ENCODE measurements at places on chromosomes 4 and X. TPM values are rescaled to one million over a fixed set of nuclear protein-coding genes. Genes with fewer than 3 reads are reported as not detected.

- peaks cover 17% of the 10 kb centered on the region for H3K4me1 ChIP-seq
- no peak for DNase-seq
Observed at GRCh38 chr4:70614184-70614555, 14.4 kb upstream of the ENAM start.

DNA sequence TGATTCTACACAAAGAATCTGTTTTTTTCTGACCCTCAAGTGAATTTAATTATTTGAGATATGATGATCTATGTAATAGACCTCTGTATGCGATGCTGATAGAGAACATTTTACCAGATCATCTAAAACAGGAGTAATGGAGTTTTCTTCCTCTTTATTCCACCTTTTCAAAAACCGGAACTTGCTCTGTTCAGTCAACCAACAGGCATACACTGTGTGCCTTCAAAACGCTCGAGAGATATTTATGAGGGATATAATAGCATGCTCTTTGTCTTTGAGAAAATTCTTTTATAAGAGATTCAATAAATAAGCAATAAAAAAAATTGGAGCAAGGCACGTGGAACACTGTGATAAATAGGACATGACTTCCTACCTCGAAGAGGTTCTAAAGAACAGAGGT, 2.0 kb downstream of the NYX start:
- no peaks in the 10 kb centered on the region for H3K36me3 ChIP-seq
- H3K27me3 ChIP-seq = no peaks in the 10 kb centered on the region
- peak overlapping the region; percentile 4 for H3K4me3 ChIP-seq
- no peak overlapping the region for H3K27ac ChIP-seq

DNA sequence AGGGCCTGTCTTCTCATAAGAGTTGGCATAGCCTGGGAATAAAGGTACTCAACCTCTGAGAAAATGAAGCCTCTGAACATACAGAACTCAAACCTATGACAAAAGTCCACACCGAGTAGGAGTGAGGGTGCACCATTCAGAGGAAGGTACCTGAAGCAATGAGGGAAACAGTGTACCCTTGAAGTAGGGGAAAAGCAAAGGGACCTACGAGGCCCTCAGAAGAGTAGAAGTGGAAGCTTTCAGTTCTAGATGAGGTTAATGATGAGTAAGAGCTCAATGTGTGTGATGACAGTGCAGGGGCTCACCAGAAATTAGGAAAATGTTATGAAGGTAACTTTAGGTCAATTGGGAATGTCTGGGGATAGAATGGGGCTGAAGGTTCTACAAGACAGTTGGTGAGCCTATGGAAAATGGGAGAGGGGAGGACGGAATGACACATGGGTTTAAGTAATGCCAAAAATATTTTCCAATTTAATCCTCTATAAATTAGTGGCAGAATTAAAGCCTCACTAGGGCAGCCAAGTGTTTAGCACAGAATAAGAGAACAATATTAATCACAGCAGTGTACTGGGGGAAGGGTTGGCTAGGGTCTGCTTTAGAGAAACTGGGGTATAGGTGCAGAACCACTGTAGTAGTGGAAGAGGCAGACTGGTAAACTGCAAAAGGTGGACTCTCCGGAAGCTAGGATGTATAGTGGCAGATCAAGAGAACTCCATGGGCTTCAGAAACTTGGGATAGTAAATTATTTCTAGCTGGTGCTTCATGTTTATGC, 39.8 kb downstream of the RAB33A start:
- no peak overlapping the region for H3K27ac ChIP-seq
- DNase-seq = no peak
- no peak overlapping the region for H3K4me3 ChIP-seq
- no peaks in the 10 kb centered on the region for H3K4me1 ChIP-seq
- H3K27me3 ChIP-seq = no peaks in the 10 kb centered on the region

GRCh38 chr4:173293663-173294062, 40.5 kb downstream of the HMGB2 start:
- H3K36me3 ChIP-seq = peaks cover 4% of the 10 kb centered on the region
- H3K4me1 ChIP-seq = no peaks in the 10 kb centered on the region
- no peak overlapping the region for H3K4me3 ChIP-seq
- no peak for DNase-seq

GRCh38 chrX:103685396-103685795, 1.1 kb downstream of the MORF4L2 start:
- no peaks in the 10 kb centered on the region for H3K27me3 ChIP-seq
- H3K4me3 ChIP-seq = peak overlapping the region; percentile 82
- peaks cover 4% of the 10 kb centered on the region for H3K4me1 ChIP-seq

DNA sequence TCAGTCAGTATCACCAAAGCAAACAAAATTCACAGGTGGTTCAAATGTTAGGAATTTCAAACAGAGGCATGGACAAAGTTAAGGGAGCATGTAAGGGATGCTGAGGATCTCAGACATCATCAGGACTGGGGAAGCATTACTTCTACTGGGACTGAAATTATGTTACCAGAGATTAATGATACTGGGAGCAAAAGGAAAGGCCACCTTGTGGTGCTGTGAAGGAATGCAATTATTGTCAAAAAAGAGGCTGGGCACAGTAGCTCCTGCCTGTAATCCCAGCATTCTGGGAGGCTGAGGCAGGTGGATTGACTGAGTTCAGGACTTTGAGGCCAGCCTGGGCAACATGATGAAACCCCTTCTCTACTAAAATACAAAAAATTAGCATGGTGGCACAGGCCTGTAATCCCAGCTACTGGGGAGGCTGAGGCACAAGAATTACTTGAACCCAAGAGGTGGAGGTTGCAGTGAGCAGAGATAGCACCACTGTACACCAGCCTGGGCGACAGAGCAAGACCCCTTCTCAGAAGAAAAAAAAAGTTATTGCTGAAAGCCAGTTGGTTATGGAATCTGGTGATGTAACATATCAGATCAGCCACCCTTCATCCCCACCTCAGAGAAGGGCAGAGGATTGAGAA, 954.3 kb downstream of the PCDH7 start:
- no peak overlapping the region for H3K27ac ChIP-seq
- no peak for DNase-seq
- H3K27me3 ChIP-seq = no peaks in the 10 kb centered on the region
- H3K4me1 ChIP-seq = no peaks in the 10 kb centered on the region
- no peaks in the 10 kb centered on the region for H3K36me3 ChIP-seq

- no peak overlapping the region for H3K27ac ChIP-seq
- no peaks in the 10 kb centered on the region for H3K4me1 ChIP-seq
- H3K4me3 ChIP-seq = no peak overlapping the region
Observed at GRCh38 chr4:91758487-91758886, 545.3 kb upstream of the GRID2 start.

DNA sequence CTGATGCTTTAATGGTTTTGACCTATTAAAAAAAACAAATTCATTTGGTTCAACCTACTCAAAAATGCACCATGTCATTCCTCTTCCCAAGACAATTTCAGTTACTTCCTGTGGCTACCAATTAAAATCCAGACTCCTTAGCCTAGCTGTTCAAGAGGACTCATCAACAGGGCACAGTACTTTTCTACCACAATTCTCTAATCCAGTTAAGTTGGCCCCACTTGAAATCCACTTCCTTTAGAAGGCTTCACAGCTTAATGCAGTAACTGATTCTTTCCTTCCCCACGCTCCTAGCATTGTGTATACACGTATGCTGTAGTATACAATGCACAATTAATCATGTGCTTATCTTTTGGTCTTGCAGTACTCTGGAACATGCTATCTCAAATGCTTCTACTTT, 129.8 kb downstream of the UGT8 start:
- H3K36me3 ChIP-seq = no peaks in the 10 kb centered on the region
- no peaks in the 10 kb centered on the region for H3K4me1 ChIP-seq
- DNase-seq = no peak
- H3K27ac ChIP-seq = no peak overlapping the region
- no peak overlapping the region for H3K4me3 ChIP-seq

- no peaks in the 10 kb centered on the region for H3K36me3 ChIP-seq
- H3K27ac ChIP-seq = no peak overlapping the region
- no peaks in the 10 kb centered on the region for H3K4me1 ChIP-seq
- H3K27me3 ChIP-seq = no peaks in the 10 kb centered on the region
Observed at GRCh38 chr4:185573651-185574199, 38.4 kb upstream of the PDLIM3 start.

The PRDM8 gene
- total RNA-seq = 30.1 TPM

GRCh38 chr4:82798168-82799005, at the start of gene SCD5:
TSS of gene SCD5 (minus strand) at chr4:82798796. CDS start at chr4:82798537, 259 bp downstream.
- peak within 1 kb of the TSS; percentile 51 for H3K4me3 ChIP-seq
- peaks cover 13% of the 10 kb centered on the region for H3K4me1 ChIP-seq
- H3K27ac ChIP-seq = no peak within 1 kb of the TSS
- H3K27me3 ChIP-seq = peaks cover 9% of the 10 kb centered on the region

DNA sequence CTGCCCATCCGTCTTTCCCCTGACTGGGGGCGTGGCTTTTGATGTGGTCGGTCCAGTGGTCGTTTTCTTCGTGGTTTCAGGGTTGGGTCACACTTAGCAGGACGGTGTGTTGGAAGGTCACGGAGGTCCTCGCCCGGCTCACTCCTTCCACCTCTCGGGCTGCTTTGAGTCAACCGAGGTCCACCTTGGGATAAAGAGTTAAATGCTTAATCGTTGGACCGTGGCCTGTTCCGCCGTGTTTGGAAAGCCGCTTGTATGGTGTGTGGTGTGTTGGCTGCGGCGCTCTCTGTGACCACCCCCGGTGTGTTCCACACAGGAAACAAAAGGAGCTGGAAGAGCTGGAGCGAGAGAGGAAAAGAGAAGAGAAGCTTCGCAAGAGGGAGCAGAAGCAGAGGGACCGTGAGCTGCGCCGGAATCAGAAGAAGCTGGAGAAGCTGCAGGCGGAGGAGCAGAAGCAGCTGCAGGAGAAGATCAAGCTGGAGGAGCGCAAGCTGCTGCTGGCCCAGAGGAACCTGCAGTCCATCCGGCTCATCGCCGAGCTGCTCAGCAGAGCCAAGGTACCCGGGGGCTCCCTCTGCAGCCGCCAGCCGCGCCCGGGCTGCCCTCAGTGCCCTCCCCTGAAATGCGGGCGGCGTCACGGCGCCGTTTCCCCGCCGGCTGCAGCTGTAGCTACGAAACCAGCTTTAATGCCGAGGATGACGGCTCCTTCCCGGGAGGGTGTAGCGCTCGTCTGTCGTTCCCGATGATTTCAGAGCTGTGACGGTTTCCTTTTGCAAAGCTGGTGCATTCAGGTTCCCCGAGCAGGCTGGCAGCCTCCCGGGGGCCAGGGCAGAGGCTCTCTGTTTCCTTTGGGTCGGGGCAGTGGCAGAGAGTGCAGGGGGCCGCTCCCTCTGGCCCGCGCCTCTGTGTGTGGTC, 7.7 kb downstream of the AKAP17A start:
- no peaks in the 10 kb centered on the region for H3K27me3 ChIP-seq
- DNase-seq = no peak
- no peak overlapping the region for H3K4me3 ChIP-seq
- no peaks in the 10 kb centered on the region for H3K4me1 ChIP-seq
- H3K27ac ChIP-seq = no peak overlapping the region

The FGF13 gene
- total RNA-seq = not detected
